Liver (tissue), 10 donors: ENCODE measurements at places on chromosomes 5 and 9. TPM values are rescaled to one million over a fixed set of nuclear protein-coding genes. Genes with fewer than 3 reads are reported as not detected.

The TMEM252 gene
- 0.17 TPM for total RNA-seq

The CANX gene
- 362 TPM for total RNA-seq

The FRRS1L gene
- 0.51 TPM for total RNA-seq

The HMMR gene
- 0.33 TPM for total RNA-seq

The ZNF782 gene
- total RNA-seq, result 3.2 TPM

The SPAG8 gene
- total RNA-seq, result 0.56 TPM

The PCDHGC4 gene
- 0.33 TPM for total RNA-seq

The CCDC171 gene
- total RNA-seq, result 0.67 TPM

The FAM151B gene
- 2.0 TPM for total RNA-seq

The SLC6A18 gene
- total RNA-seq, result not detected

The ELOVL7 gene
- total RNA-seq, result 2.3 TPM

The IL13 gene
- total RNA-seq, result not detected

The SLC12A7 gene
- total RNA-seq, result 27.1 TPM

The GABRA6 gene
- not detected for total RNA-seq

The TICAM2 gene
- 1.3 TPM for total RNA-seq

The FAM163B gene
- total RNA-seq, result 3.7 TPM

The HNRNPH1 gene
- total RNA-seq, result 583 TPM

The KCNN2 gene
- 4.6 TPM for total RNA-seq

The IZUMO3 gene
- total RNA-seq, result not detected

The CNTRL gene
- 6.3 TPM for total RNA-seq

The SH2D3C gene
- 5.1 TPM for total RNA-seq

The TMEM250 gene
- total RNA-seq, result 18.2 TPM

The ANKH gene
- total RNA-seq, result 57.1 TPM
